ENCODE measurements at places on chromosomes 3 and 15. TPM values are rescaled to one million over a fixed set of nuclear protein-coding genes. Genes with fewer than 3 reads are reported as not detected.

DAZL gene
- not detected for total RNA-seq

P2RY1 gene
- 1.2 TPM for total RNA-seq

CRBN gene
- total RNA-seq, result 61.0 TPM

PIK3CB gene
- 7.9 TPM for total RNA-seq

GOLGA8T gene
- total RNA-seq, result 0.26 TPM

All from aortic smooth muscle cell (primary cell).